ENCODE measurements at places on chromosomes 1 and 21.

DNA sequence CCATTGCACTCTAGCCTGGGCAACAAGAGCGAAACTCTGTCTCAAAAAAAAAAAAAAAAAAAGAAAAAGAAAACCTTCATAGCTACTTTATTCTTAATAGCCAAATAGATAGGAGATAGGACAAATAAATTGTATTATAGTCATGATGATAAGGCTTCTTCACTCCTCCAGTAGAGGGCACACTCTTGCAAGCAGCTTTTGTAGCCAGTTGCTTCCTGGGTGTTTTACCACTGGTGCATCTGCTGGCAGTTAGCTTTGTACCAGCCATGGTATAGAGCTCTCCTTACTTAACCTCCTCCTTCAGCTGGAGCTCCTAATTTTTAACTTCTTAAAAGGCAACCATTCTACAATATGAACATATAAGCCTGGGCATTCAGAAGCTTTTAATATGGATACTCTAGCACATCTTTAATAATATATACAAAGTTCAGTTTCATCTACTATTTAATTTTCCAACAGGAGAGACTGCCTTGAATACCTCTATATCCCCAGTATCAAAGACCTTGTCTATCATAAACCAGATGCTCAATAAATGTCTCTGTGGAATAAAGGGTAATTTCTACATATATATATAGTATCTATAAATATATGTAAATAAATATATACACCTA is 35.8 kb downstream of the EVI5 start:
- DNase-seq, result peak; percentile 67

GRCh38 chr1:17572264-17572985 is 32.9 kb downstream of the ARHGEF10L start:
- DNase-seq, result no peak

GRCh38 chr21:33116676-33117075 is 46.7 kb downstream of the OLIG1 start:
- no peak for DNase-seq

DNA sequence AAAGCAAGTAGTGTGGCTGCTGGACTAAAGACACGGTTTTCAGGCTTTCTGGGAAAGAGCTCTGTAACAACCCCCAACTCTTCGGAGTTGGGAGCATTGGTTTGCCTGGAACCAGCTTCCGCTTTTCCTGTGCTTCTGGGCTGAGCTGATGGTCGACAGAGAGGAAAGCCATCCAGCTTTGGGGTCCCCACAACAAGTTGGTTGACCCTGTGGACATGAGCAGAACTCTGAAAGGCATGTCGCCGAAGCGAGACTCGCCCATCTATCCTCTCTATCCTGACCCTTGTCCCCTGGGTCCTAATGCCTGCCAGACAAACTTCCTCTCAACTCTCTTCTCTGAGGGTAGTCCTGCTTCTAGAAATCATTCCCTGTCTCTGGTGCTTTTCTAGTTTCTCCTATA is 31.9 kb upstream of the FCGR2A start:
- DNase-seq, result peak; percentile 4

DNA sequence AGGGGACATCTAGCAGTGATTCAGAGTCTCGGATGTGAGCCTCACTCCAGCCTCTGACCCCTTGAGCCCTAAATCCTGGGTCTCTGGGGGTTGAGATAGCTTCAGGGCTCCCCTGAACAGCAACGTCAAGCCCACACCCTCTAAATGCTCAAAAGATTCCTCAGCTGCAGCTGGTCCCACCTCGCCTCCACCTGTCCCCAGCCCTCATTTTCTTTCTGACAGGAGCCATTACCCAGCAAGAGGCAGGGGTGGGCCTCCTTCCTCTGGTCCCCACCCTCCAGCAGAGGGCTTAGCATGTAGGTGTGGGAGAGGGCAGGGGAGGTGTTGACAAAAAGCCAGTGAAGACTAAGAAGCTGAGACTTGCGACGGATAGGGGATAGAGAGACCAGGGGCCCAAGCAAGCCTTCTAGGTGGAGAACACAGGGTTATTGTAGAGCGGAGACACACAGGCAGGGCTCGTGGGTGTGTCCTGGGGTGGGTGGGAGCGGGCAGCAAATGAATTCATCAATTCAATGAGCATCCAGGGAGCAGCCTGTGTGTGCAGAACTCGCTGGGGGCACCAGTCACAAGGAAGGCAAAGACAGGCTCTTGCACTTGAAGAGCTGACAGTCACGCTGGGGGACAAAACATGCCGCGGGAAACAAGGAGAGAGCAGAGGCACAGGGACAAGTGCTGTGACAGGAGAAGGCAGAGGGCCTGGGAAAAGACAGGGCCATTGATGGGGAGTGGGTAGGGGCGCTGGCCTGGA is 48.9 kb upstream of the GOLT1A start:
- no peak for DNase-seq

GRCh38 chr21:35547946-35548774 is 499.1 kb upstream of the RUNX1 start:
- no peak for DNase-seq

DNA sequence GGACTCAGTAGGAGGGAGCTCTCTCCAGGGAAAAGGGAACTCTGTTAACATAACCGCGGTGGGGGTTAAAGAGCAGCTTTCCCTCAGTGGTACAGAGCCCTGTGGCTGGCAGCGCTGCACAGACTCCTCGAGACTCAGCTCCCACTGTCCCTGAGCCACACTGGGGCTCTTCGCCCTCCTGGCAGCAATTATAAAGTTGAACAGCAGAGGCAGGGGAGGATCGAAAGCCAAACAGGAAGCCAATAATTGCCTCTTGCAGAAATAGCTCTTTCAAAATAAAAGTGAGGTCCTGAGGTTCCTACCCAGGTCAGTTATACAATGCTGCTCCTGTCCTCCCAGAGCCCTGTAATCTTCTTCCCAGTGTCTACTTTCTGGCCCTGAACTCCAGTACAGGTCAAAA is 77.0 kb downstream of the FAM78B start:
- DNase-seq, result no peak

GRCh38 chr1:239237912-239238311 is 148.5 kb upstream of the CHRM3 start:
- DNase-seq, result no peak

- DNase-seq, result no peak
These were observed 794 bp upstream of the TOR3A start for GRCh38 chr1:179080866-179081686.

DNA sequence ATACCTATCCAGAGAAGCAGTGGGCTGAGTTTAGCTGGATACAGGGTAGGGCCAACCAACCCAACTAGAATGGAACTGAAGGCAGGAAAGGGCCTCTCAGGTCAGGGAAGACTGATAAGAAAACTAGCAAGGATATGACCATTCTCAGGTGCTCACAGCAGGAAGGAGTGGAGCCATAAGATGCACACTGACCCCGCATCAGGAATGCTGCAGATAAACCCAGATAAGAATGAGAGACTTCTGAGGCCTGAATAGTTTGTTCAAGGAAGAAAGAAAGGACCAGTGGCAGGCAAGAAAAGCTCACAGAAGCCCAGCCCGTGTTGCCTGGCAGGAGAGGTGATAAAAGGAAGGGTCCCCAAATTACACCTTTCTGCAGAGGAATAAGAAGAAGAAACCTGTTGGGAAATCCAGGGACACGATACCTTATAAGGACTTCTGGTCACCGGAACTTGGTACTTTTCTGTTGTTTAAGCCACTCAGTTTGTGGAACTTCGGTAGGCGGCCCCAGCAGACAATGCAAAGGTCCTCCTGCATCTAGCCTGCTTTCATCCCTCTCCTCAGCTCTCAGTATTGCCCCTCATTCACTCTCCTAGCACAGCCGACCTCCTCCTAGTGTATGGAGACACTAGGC is 58.9 kb downstream of the ATP1A1 start:
- no peak for DNase-seq

GRCh38 chr1:6982860-6983259 is 197.6 kb downstream of the CAMTA1 start:
- no peak for DNase-seq

GRCh38 chr1:178192686-178193085 is 98.8 kb downstream of the RASAL2 start:
- peak; percentile 76 for DNase-seq

DNA sequence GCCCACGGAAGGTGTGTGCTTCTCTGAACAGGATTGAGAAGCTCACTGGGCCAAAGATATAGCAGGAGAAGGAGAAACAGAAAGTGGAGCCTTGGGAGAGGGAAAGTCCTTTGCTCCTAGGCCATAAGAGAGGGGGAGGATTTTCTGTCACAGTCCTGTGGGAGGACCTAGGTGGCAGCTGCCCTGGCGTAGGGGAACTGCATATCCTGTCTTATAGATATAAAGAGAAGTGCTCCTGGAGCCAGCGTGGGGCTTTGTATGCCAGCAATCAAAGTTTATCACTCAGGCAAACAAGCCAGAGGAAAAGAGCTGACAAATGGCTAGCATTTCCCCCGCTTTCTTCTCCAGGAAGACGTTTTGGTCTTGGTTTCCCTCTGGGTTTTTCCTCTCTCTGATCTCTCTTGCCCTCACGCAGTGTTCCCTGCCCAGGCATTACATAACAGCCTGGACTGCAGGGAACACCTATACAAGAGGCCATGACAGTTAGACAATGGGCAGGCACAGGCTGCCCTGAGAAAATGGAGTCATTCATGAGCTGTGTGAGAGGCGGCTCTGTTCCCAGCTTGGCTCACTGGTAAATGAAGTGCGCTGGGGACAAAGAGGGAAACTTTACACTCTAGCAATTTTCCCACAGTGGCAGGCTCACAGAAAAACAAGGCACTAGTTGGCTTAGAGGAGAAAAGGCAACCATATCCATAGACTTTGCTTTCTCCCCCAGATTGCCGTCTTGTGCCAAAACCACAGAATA is 52.5 kb upstream of the ZNF648 start:
- no peak for DNase-seq

GRCh38 chr1:78650114-78650660 is 556 bp downstream of the IFI44 start:
- peak; percentile 3 for DNase-seq

DNA sequence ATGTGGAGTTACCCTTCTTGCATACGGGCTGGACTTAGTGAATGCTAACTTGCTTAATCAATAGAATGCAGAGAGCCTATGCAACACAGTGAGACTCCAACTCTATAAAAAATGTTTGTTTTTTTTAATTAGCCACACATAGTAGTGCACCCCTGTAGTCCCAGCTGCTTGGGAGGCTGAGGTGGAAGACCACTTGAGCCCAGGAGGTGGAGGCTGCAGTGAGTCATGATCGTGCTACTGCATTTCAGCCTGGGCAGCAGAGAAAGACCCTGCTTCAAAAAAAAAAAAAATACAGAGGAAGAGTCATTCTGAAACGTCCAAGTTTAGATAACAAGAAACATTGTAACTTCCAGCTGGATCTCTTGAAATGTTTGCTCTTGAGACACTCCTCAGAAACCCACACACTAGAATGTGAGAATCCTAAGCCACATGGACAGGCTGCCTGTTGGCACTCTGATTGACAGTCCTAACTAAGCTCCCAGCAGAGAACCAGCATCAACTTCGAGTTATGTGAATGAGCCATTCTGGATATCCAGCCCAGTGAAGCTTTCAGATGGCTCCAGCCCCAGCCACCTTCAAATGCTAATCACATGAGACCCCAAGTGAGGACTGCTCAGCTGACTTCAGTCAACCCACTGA is 20.0 kb upstream of the CAP1 start:
- no peak for DNase-seq

- peak; percentile 64 for DNase-seq
These were observed 34.9 kb upstream of the PPP1R15B start for GRCh38 chr1:204446413-204447111.

GRCh38 chr1:116325922-116326321 is 47.1 kb upstream of the ATP1A1 start:
- DNase-seq, result no peak

- DNase-seq, result peak; percentile 3
These were observed 91.9 kb downstream of the GTF2B start for GRCh38 chr1:88799491-88799890.

DNA sequence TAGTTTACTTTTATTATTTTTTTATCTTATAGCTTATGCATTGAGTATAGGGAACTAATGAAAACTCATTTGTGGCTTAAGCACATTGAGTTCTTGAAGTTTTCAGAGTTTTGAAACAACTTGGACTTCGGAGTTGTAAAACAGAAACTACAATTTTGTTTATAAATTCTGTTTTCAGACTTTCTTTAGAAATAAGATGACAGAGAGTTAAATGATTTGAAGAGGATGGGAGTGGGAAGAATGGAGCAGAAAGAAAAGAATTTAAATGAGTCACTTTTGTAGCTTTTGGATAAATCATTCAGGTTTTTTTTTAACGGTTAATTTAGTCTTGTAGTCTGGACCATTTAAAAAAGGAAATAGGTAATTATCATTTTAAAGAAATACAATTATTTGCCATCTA is 32.3 kb downstream of the INKA2 start:
- DNase-seq, result no peak

GRCh38 chr1:22535399-22535798 is 27.9 kb upstream of the EPHA8 start:
- DNase-seq, result no peak

- DNase-seq, result no peak
These were observed 2.7 kb downstream of the PLEKHA6 start for GRCh38 chr1:204356997-204357396.

DNA sequence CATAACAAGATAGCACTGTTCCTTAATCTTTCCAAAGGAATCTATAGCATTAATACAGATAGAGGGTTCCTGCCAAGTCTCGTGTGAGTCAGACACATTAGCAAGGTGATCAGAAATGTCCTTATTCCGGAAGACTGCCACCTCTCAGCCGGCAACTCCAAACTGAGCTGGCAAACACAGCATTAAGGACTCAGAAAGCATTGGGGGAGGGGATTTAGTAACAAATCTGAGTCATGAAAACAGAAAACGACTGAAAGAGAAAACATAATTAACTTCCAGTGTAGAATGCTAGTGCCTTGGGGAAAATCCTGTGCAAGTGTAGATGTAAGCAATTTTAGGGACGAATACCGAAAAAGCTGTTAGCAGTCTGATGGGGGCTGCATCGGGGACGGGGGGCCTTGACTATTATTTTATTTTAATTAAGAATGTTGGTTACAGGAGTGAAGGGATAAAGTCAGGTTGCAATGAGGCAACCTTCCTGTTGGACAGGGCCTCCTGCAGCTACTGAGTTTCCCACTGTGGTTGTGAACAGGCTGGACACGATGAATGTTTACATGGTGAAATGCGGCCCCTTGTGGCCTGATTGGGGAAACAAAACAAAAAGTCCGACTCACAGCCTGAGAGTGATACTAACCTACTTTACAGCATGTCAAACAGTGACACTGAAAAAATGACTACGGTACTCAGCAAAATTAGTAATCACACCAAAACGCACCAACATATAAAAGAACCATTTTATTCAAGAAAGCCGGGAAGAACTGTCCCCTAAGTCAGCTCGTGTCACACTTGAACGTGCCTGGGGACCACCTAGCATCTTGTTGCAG is 20.7 kb downstream of the MIS18A start:
- peak; percentile 83 for DNase-seq

GRCh38 chr1:208071435-208072031 is 160.6 kb upstream of the CD34 start:
- no peak for DNase-seq

GRCh38 chr1:237851210-237851845 is 39.4 kb downstream of the ZP4 start:
- DNase-seq, result peak; percentile 41
